Erythroblast (primary cell): ENCODE measurements at places on chromosomes 13 and 19.
A peak's percentile ranks its signal among the peaks of the same experiment; 100 is the strongest.

- no peak for DNase-seq
Measured at GRCh38 chr13:74657765-74658164, 523.6 kb upstream of the KLF12 start.

- DNase-seq: peak; percentile 46
Measured at GRCh38 chr19:17450264-17451075, 2.0 kb upstream of the TMEM221 start.

- DNase-seq: no peak
Measured at GRCh38 chr19:32178956-32179355, 166.5 kb upstream of the ZNF507 start.

- no peak for DNase-seq
Measured at GRCh38 chr13:48586591-48587103, 53.8 kb upstream of the RCBTB2 start.

DNA sequence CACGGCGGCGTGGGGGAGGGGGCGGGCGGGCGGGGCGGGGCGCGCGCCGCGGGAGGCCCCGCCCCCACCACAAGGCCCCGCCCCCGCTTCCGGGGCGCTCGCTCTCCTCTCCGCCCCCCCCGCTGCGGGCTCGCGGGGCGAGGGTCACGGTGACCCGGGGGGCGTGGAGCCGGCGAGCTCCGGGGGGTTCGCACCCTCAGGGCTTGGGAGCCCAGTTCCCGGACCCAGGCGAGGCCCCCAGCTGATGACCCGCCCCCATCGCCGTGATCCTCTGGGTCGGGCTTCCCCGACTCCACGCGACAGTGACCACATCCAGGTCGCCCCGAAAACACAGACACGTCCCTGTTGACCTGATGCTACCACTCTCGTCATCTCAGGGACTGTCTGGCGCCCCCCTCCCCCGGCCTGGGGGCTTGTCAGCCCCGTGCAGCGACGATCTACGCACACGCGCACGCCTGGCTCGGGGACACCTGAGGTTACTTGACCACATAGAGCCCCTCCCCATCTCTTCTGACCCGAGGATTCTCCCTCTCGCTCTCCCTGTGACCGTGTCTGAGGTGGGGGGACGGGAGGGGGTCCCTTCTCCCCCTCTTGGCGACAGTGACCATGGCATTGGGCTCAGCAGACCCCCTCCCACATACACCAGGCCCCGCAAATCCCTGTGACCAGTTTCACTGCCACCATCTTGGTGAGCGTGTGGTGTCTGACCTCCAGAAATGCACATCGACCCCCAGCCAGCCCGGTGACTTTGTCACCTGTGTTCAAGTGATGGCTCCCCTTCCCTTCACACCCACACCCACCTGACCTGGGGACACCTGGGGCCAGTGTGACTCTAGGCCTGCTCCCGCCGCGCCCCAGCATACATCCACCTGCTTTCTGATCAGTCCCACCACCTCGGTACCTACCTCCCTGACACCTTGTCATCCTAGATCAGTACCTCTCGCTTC lies 670 bp downstream of the MAP2K7 start:
- no peak for DNase-seq

DNA sequence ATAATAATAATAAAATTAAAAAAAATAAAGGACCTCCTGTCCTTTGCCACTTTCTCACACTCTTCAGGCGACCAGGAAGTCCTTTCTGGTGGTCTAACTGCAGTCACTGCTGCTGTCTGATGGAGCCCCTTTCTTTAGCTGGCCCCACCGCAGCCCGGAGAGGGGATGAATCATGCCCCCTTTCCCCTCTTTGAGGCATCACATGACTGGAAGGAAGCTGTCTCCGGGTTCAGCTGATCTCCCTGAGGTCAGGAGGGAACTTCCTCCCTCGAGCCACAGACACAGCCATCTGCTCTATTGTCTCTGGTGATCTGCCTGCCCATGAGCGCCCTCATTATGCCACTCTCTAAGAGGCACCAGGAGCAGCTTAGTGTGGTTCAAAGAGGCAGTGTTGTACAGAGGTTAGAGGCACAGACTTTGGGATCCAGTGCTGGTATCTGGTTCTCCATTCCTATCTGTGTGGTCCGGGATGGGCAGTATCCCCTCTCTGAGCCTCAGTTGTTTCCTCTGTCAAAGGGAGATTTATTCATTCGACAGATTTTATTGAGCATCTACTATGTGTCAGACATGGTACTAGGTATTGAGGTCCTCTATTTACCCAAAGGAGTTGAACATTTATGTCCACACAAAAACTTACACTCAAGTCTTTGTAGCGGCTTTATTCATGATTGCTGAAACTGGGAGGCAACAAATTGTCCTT lies 30.0 kb downstream of the VAV1 start:
- no peak for DNase-seq

- DNase-seq: no peak
Measured at GRCh38 chr19:5590151-5590864, 22.6 kb upstream of the TINCR start.

DNA sequence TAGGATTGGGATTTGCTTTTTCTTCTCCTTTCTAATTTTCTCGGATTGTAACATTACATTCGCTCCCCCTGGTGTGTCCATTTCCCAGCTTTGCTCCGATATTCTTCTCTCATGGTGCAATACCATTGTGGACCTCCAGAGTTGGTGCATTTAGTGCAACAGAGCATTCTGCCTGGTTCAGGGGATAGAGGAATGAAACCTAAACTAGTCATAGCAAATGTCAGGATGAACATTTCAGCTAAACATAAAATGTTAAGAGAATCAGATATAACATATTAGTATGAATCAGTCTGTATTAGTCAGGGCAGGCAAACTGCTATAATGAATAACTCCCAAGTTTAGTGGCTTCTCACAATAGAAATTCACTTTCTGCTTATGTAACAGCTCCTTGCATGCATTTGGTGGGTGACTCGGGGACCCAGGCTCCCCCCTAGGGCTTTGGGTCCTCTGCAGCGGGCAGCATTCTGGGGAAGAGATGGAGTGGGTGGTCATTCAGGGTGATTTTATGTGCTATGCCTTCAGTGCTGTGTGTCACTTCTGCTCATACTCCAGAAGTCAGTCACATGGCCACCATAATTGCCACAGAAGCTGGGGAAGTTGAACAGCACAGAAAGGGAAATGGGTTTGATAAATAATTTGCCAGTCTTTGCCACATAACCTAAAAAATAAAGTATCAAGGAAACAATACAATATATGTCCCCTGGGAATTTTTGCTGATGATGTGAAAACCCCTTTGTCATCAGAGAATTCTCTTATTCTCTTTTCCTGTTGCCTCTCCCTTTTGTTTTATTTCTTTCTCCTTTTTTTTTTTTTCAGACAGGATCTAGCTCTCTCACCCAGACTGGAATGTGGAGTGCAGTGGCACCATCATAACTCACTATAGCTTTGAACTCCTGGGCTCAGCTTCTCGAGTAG lies 111.0 kb downstream of the HSPH1 start:
- DNase-seq: no peak
